ENCODE measurements at places on chromosomes 13 and 19.

GRCh38 chr13:67554286-67554685 is 324.1 kb upstream of the PCDH9 start:
- DNase-seq: no peak

DNA sequence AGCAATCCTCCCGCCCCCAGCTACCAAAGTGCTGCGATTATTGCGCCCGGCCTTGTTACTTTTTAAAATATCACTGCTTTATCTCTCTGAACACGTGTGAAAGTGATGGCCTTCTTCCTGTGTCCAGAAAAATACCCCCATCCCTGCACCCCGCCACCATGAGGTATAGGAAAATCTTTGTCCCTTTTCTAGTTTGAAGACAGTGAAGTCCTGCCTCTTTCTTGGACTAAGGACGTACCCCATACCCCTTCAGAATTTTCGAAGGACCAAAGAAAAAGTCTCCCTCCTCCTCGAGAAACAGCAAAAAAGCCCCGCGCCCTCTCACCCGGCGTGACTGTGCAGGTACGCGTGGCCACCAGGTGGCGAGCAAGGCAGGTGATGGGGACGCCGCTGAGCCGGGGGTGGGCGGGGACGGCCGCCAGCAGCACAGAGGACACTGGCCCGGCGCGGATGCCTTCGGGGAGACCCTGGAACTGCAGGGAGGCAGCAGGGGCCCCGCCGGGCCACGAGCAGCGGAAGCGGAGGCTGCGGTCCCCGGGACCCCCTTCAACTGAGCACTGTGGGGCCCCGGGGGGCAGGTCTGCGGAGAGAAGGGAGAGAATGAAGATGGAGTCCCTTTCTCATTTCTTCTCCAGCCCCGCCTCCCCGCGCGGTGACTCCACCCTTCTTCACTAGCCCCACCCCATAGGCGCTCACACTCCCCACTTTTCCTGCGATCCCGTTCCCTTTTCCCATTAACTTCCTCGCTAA is 3.2 kb downstream of the VSIG10L start:
- peak; percentile 68 for DNase-seq

DNA sequence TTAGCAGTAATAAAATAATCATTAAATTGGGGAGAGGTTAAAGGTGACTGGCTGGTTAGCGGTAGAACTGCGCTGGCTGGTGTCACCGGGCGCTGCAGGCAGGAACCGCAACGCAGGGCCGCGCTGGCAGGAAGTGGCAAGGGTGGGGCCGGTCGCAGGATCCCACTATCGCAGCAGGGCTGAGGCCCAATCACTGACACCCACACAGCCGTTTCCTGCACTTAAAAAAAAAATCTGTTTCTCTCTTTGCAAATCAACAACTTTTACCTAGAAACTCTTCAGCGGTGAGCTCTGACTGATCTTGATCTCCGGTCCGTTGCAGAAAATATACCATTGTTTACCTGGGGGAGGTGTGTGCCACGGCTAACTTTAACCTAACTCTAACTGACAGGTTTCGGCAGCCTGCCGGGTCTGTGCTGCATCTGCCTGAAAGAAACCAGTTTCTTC is 46.9 kb downstream of the KLF2 start:
- DNase-seq: peak; percentile 89

- DNase-seq: no peak
Observed at GRCh38 chr13:71290963-71291841, 575.8 kb downstream of the DACH1 start.

DNA sequence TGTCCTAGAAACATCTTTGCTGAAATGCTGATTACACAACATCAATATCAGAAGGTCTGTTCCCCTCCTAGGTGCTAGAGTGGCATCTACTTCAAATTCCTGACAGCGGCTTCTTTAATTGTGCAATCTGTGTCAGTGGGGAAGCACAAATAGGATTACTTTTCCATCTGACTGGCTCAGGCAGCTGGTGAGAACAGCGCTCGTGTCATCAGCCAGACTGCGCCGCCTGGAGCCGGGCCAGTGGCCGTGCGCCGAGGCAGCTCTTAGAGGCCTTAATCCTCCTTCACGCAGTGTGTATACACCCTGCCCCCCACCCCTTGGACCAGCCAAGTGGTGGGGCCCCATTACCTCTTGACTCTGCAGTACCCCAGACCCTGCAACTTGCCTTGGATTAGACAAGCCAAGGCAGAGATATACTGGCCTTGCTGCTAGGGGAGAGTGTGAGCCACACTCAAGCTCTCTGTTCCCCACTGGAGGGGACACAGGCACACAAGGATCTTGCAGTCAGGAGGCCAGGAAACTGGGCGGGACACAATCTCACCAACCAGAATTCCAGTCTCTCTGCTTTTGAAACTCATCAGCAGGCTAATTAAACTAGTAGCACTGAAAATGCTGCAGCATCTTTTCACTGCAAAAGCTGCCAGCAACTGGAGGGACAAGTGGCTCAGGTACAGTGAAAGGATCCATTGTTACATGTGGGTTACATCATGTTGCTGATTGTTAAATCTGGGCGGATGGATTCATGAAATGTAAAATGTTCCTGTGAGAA is 48.9 kb upstream of the EPHX3 start:
- DNase-seq: no peak

DNA sequence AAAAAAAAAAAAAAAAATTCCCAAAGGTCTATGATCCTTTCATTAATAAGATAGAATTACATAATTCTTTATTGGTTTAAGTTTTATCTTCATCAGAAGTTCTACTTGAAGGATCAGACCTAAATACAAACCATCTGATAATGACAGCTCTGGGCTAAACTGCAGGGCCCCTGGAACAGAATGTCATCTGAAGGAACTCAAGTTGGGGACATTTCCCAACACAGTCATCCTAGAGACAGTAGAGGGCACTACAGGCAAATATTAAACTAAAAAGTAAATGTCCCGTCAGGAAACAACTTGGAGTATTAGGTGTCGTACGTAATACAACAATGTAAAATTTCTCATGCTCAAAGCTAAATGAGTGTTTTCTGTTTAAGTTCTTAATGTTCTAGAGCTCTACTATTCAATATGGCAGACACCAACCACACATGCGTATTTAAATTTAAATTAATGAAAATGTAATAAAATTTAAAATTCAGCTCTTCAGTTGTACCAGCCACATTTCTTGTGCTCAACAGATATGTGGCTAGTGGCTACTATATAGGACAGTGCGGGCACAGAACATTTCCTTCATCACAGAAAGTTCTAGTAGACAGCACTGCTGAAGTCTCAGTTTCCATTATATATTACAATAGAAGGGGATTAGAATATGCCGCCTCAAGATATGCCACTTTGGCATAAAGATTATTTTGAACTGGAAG is 21.8 kb upstream of the NAXD start:
- no peak for DNase-seq

- DNase-seq: no peak
Observed at GRCh38 chr13:73631411-73631810, 502.8 kb downstream of the KLF12 start.

- no peak for DNase-seq
Observed at GRCh38 chr19:6590258-6590826, 608 bp downstream of the CD70 start.

DNA sequence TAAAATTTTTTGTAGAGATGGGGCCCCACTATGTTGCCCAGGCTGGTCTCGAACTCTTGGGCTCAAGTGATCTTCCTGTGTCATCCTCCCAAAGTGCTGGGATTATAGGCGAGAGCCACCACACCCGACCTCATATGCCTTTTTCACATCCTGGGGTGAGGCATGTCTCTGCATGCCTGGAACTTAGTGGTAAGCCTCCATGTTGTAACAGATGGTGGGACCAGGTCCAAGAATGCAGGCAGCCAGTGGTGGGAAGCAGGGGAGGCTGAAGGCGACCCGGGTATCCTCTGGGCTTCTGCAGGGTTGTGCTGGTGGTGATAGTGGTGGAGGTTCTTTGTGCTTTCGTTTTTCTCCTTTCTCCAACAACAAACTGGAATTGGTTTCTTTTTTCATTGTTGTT is 30.1 kb upstream of the CCDC124 start:
- DNase-seq: no peak

- DNase-seq: no peak
Observed at GRCh38 chr19:4115818-4116385, 8.0 kb downstream of the MAP2K2 start.

DNA sequence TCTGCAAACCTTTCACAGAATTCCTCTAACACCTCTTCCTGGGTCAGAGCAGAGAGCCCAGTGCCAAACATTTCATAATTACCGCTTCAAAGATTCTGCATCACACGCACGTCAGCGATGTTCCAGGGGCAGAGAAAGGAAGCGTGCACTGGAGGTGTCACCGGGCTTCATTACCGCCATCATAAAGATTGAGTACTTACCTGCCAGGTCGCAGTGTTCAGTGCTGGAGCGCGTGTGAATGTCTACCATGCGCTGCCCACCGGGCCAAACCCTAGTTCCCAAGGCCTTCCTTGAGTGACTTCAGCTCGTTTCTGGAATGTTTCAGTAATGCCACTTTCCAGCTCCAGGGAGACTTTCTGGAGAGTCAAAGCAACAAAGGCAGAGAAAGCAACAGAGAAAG is 104.4 kb downstream of the ZDHHC20 start:
- no peak for DNase-seq

DNA sequence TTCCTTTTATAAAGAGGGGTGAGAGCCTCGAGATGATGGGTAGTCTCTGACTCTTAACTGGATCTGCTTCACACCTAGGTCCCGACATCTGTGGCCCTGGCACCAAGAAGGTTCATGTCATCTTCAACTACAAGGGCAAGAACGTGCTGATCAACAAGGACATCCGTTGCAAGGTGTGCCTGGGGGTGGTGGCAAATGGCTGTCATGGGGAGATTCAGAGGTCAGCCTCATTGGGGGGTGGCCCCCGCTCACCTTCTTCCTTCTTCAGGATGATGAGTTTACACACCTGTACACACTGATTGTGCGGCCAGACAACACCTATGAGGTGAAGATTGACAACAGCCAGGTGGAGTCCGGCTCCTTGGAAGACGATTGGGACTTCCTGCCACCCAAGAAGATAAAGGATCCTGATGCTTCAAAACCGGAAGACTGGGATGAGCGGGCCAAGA is 1.6 kb downstream of the CALR start:
- no peak for DNase-seq

DNA sequence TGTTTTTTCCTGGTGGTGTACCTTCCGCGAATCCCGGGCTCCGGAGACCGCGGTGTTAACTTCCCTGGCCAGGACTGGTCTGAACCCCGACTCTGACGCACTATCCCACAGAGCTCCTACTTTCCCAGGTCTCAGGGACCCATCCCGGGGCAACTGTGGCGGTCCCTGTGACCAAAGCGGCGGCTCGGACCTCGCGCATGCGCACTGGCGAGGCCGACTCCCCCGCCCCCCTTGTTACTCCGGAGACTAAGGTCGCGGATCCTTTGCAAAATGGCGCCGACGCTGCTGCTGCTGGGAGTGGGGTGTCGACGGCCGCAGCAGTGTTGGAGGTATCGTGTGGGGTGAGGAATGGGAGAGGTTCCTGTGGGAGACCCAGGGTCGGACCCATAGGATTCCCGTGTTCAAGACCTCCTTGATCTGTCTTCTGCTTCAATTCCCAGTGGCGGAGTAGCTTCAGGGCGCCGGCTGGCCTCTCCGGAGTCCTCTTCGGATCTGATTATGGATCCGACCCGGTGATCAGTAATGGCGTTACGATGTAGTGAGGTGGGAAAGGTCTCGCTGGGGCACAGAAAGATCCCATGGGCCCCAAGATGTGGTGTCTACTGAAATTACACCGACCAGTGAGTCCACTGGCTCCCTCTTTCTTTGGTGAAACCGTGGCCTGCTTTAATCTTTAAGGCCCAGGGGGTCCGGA is 66.6 kb upstream of the ZNF527 start:
- no peak for DNase-seq

GRCh38 chr13:77545626-77546412 is 10.3 kb downstream of the SCEL start:
- DNase-seq: no peak
